ENCODE measurements at places on chromosomes 11 and 22.
A peak's percentile ranks its signal among the peaks of the same experiment; 100 is the strongest.

DNA sequence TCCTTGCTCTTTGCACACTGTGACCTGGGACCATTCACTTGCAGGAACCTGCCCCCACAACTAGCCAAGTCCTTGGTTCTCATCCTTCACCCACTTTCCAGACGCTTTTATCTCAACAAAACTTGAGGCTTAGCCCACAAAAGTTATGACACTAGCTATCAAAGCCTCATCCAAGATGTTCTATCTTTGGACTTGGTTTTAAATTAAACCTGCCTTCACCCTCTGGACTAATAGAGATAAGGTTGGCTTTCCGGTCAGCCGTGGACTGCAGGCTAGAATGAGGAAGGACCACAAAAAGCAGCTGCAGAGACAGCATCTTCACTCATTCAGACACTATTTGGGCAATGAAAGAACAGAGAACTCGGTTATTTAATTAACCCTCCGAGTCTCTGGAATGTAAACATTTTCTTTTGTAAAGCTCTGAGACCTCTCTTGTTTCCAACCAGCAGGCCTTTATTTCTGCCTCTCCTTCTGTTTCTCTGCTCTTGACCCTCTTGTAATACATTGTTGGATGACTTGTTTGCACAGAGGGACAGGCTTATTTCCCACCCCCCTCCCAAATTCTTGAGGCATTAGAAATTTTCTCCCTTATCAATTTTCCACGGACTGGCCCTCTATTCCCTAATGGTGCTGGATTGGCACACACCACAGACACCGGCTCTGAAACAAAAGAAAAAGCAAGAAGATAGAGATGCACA, 41.4 kb downstream of the ARL14EP start:
- DNase-seq = no peak

- no peak for DNase-seq
Measured at GRCh38 chr22:46149512-46150033, 753 bp upstream of the PPARA start.

GRCh38 chr11:133930767-133931448, 25.9 kb downstream of the IGSF9B start:
- DNase-seq = no peak

DNA sequence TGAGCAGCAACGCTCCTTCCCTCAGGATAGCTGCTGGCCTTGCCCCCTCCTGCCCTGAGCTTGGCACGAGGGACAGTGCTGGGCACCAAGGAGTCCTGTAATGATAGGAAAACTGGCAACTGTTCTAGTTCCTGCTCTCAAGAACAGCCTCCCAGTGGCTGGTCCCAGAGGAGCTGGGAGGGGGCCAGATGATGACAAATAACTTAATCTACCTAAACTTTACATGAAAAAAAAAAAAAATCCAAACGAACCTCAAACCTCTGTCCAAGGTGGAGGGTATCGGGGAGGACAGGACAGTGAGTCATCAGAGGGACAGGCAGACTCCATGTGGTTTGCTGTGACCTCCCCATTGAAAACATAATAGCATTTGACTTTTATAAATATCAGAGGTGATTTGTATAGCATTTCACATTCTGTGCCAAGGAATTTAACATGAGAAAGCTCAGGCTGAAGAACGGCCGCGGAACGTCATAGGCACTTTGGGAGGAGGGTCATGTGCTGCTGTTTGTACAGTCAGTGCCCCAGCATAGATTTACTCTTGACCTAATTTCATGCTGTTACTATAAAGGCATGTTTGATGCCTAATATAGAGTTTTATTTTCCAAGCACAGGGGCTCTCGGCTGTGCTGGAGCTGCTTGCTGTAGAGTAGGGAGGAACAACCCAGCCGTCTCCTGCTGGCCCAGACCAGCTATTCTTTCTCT, 98.2 kb upstream of the NNMT start:
- peak; percentile 55 for DNase-seq

GRCh38 chr11:47440054-47440476, 8.9 kb downstream of the RAPSN start:
- DNase-seq = no peak

- peak; percentile 47 for DNase-seq
Measured at GRCh38 chr22:20750461-20751184, 23.3 kb upstream of the SERPIND1 start.

GRCh38 chr22:42661985-42662831, 13.0 kb upstream of the CYB5R3 start:
- no peak for DNase-seq

GRCh38 chr11:40544162-40544561, 915.3 kb downstream of the LRRC4C start:
- no peak for DNase-seq

GRCh38 chr11:128625746-128626145, 38.4 kb upstream of the ETS1 start:
- no peak for DNase-seq

- DNase-seq = no peak
Measured at GRCh38 chr22:37331856-37332536, 49.7 kb downstream of the CYTH4 start.

GRCh38 chr11:85525686-85526085, 101.5 kb downstream of the DLG2 start:
- no peak for DNase-seq

DNA sequence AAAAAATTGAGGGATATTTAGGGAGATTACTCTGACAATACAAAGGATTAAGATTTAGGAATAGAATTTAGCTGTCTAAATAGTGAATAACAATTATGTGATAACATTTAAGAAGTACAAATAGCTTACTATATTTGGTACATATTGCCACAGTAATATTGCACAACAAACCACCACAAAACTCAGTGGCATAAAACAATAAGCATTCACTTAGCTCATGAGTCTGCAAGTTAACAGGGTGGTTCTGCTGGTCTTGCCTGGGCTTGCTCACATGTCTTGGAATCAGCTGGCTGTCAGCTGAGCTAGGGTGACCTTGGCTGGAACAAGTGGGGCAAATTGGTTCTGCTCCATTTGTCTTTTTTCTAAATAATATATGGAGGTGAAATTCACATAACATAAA, 115.1 kb downstream of the DCDC1 start:
- no peak for DNase-seq

GRCh38 chr11:120134931-120135228, 3.0 kb downstream of the TRIM29 start:
- no peak for DNase-seq

DNA sequence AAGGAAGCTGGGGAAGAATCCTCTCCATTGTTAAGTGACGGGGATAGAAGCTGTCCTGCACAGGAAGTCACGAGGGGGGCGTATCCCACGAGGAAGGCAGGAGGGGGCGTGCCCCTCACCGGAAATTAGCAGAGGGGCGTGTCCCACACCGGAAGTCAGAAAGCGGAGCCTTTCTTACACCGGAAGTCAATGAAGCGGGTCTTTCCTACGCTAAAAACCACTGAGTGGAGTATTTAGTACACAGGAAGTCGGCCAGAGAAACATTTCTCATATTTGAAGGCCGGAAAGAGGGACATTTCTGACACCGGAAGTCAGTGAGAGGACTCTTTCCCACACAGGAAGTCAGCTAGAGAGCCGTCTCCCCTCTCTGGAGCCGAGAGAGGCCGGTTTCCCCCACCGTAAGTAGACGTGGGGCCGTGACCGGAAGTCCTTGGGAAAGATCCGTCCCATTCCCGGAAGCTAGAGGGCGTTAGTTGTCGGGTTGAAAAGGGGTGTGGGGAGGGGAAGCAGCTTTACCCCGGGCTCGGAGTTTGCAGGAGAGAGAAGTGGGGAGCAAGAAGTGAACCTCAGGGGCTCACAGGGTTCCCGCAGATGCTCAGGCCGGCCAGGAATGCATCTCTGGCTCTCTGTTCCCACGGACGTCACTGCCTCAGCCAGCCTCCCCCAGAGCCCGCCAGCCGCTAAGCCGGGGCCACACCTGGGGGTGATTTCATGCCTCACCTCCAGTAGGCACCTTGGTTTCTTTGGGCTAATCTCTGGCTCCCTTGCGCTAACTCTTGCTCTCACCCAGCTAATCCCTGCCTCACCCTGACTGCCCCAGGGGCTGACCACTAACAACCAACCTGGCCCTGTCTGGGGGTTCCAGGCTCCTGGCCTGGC, 15.4 kb downstream of the MIAT start:
- DNase-seq = no peak
